AG09319 (cell line): ENCODE measurements at places on chromosomes 5 and 9.

DNA sequence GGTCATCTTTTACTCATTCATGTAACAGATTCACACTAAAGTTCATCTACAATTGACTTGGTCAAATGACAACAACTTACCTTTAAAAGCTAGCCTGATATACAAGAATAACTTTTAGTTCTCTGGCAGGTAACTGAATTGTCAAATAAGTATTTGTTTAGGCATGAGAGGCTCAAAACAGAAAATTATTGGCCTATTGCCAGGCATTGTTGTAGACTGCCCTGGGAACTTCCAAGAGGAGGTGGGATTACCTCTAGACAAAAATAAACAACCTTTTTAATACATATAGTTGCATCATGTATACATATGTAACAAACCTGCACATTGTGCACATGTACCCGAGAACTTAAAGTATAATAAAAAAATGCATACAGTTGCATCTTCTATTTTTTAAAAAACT, 18.2 kb upstream of the SLCO4C1 start:
- no peak for DNase-seq

DNA sequence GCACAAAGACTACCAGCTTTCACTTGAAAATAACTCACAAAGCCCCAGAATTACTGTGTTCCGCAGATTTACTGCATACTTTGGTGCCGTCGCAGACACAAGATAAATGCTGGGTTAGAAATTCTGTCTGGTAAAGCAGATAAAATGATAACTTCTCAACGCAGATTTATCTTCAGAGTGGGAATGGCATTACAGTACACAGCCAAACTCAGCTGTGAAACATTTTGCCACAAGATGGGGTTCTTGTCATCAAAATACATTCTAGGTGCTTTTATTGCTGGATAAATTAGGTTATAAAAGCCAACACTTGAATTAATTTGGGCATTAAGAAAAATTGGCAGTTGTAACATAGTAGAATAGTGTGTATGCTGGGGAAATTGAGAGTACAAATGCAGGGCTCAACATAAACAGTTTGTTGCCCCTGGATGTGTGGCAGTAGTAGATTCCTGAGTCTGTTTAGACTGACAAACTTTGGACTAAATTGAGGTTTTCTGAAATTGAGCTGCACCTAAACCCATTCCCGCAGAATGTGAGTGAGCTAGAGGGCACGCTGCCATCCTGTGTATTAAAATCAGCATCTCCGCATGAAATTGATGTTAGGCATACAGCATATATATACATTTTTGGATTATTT, 61.1 kb downstream of the LMNB1 start:
- no peak for DNase-seq

- peak; percentile 69 for DNase-seq
These were observed at the start of gene GPX8 for GRCh38 chr5:55159763-55160492. Gene GPX8, plus strand, starts transcription at chr5:55160171. Its CDS starts 22 bp downstream, at chr5:55160193.

- DNase-seq: no peak
These were observed 87.3 kb upstream of the GRHPR start for GRCh38 chr9:37335238-37335637.

DNA sequence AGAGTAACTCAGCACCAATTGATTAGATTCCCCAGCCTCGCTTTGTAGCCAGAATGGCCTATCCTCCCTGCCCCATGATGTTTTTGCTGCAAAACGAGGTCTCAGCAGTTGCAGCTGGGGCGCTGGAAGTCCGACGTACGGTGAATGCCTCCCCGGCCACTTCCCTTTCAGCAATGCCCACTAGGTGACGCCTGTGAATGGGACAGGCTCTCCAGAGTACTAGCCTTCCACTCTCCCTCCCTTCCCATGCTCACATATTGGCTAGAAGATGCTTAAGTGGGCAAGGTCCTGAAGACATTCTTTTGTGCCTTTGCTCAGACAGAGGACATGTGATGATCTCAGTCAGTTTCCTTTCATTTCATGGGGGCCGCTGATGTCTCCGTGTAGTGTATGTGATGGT, 50.8 kb downstream of the DMRT2 start:
- DNase-seq: no peak

GRCh38 chr5:36613771-36614656, 7.6 kb downstream of the SLC1A3 start:
- no peak for DNase-seq

DNA sequence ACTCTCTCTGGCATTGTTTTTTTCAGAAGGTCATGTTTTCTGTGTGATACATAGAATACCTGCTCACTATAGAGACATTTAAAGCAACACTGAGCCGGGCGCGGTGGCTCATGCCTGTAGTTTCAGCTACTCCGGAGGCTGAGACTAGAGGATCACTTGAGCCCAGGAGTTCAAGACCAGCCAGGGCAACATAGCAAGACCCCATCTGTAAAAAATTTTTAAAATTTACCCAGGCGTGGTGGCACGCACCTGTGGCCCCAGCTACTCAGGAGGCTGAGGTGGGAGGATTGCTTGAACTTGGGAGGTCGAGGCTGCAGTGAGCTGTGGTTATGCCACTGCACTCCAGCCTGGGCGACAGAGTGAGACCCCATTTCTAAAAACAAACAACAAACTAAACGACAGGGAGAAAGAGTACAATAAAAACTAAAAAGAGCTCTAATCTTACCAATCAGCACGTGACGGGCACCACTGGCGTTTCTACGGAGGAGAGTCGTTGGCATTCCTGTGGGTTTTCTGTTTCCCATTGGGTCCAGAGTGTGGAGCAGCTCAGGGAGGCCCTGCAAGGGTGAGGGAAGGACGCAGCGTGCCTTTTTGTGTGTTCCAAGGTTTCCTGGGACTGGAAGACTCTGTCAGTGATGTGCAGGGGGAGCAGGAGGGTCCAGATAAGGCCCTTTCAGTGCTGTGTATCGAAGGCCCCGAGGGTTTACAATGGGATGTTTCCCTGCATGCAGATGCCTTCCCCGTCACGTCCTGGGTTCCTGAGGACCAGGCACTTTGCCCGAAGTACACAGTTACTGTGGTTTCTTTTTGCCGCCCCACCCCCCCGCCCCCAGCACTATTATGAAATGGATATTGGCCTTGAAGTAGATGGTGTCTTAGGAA, 7.2 kb upstream of the RNU6ATAC start:
- DNase-seq: peak; percentile 39

DNA sequence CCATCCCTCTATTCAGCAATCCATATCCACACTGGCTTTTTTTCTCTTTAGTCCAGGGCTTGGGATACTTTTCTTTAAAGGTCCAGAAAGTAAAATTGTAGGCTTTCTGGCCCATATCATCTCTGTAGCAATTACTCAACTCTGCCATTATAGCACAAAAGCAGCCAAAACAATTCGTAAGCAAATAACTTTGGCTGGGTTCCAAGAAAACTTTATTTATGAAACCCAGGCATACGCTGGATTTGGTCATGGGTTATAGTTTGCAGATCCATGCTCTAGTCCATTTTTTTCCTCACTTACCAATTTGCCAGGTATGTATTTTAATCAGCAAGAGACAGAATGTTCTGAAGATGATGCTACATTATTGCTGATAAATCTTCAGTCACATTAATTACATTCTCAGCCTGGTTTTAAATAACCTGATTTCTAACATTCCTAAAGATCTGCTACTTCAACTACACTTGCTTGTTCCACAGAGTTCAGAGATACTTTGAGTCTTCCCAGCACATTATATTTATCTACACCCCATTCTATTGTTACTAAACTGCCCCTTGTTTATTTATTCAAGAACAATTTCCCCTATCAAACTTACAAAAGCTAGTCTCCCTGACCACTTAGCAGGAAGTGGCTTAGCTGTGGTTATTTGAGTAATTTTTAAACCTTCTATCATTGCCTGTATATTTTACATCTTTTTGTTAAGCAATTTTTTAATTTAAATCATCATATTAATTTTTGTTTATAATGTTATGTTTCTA, 161.0 kb downstream of the ISL1 start:
- no peak for DNase-seq

- DNase-seq: no peak
These were observed 199.2 kb upstream of the KLF4 start for GRCh38 chr9:107688728-107689127.

GRCh38 chr5:139385061-139386049, 2.3 kb upstream of the SLC23A1 start:
- DNase-seq: no peak
